ENCODE measurements at places on chromosomes 4 and X.

- no peak for DNase-seq
These were observed 1912.7 kb upstream of the TENM3 start for GRCh38 chr4:180330521-180330920.

GRCh38 chr4:155624478-155624877 lies 42.2 kb upstream of the GUCY1A1 start:
- DNase-seq: no peak

GRCh38 chrX:52995135-52995986 lies 37.0 kb upstream of the FAM156A start:
- DNase-seq: peak; percentile 74

DNA sequence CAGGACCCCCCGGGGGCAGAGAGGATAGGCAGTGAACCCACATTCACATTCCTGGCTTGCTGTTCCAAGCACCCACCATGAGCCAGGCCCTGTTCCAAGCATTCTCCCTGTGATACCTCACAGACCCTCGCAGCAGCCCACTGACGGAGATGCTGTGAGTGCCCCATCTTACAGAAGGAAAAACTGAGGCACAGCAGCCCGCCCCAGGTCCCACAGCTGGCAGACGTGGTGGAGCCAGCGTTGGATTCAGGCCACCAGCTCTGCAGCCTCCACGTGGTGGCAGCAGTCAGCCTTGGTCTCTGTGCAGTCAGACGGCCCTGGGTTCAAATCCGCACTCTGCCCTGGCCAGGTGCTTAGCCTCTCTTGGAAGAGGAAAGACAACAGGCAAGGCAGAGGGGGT lies 16.8 kb downstream of the MAN2B2 start:
- DNase-seq: no peak

DNA sequence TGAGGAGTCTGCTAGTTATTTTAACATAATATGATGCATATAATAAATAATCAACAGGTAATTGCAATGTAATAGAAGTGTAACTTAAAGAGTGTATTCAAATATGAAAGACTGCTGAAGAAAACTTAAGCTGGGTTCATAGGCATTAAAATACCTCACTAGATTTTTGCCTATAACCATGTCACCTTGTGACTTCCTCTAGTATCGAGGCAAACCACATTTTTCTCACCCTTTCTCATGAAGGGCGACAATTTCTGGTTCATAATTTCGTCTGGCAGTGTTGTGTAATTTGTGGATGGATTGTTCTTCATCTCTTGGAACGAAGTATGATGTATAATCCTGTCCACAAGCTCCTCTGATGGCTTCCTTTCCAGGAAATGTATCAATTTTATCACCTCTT lies 16.0 kb downstream of the SULT1E1 start:
- no peak for DNase-seq

- DNase-seq: no peak
These were observed 9.8 kb downstream of the LAMP2 start for GRCh38 chrX:120459309-120459708.

DNA sequence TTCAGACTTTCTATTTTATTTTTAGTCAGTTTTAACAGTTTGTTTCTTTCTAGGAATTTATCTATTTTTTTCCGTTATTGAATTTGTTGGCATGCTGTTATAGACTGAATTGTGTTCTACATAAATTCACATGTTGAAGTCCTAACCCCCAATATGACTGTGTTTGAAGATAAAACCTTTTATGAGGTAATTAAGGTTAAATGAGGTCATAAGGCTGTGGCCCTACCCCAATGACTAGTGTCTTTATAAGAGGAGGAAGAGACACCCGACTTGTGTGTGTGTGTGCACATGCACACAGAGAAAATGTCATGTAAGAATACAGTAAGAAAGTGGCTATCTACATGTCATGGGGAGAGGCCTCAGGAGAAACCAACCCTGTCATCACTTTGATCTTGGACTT lies 146.3 kb downstream of the BRWD3 start:
- no peak for DNase-seq

GRCh38 chr4:41927796-41928499 lies 7.3 kb upstream of the TMEM33 start:
- no peak for DNase-seq

DNA sequence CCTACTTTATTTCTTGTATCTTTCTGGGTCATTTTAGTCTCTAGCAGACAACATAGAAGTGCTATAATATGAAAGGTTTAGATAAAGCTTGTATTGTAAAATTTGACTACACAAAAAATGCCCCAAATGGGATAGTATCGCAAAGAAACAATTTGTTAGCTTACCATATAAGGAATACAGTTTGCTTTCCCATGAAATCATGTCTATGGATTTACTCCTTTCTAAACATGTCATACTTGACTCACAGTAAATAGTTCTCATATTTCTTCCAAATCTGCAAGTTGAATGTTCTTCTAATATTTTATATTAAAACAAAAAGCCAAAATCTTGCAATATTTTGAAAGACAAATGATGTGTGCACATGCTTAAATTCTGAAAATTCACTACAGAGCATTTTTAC lies 103.9 kb downstream of the PPA2 start:
- DNase-seq: no peak

GRCh38 chrX:41670112-41670511 lies 18.7 kb upstream of the GPR34 start:
- DNase-seq: no peak

DNA sequence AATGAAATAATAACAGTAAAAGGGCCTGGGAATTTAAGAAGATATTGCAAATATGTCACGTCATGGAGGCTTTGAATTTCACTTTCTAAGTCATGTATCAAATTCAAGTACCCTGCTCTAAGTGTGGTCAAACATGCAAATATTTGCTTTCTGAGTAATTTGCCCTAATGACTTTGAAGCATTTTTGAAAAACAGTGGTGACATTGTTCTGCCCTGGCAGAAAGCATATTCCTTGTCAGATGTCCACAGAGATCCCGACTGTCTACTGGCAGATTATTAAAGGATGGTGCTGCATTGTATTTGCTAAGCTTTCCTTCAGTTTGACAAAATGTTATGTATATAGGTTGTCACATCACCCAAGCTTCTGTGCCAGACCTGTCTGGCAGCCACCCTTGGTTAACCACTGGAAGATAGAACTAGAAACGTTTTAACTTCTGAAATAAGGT lies 92.5 kb downstream of the ANK2 start:
- DNase-seq: no peak

GRCh38 chr4:139668036-139668435 lies 2.4 kb downstream of the MGST2 start:
- DNase-seq: no peak

DNA sequence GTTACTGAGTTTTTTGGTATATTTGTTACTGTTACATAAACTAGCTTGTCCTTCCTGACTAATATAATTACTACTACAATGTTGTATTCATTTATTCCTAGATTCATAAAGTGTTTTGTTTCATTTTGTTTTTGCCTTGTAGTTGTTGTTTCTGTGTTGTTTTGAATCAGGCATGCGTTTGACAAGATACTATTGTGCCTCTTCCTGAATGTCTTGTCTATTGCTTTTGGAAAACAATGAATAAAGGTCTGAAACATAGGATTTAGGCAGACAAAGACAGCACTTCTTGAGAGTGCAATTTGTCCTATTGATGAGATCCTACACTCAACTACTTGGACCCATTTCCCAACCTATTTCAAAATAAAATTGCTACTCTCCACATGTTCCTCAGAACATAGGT lies 630.4 kb upstream of the BOD1L1 start:
- DNase-seq: no peak

DNA sequence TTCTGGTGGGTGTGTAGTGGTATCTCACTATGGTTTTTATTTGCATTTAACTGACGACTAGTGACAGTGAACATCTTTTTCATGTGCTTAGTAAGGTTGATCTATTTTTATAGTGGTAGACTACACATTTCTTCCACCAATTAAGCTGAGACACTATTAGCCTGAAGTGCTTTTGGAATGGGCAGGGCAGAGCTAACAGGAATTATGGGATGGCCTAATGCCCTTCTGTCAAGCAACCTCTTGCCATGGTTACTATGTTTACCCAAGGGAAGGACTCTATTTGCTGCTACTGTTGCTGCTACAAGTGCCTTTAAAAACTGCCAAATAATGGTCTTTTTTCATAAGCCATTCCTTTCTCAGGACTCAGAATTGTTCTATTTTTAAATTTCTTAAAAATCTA lies 676.7 kb upstream of the ACTRT1 start:
- no peak for DNase-seq

DNA sequence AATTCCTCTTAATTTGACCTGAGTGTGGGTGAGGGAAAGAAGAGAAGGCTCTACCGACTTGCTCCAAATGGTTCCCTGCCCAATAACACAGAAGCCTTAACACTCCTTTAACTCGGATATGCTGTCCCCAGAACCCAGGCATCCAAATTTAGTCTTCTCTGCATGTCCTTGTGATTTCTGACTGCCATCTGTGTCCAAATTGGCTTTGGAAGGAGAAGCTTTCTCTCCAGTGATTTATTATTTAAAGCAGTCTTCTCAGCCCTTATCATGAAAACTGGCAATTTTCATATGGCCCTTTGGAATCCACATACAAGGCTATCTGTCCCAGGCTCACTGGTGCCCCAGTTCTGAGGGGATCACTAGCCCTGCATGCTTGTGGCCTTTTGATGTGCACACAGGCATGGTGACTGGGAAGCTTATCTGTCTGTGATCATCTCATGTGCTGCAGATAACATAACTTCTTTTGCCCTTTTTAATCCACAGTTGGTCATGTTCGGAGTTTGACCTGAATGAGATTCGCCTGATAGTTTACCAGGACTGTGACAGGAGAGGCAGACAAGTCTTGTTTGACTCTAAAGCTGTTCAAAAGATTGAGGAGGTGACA lies 56.7 kb downstream of the FNIP2 start:
- no peak for DNase-seq

DNA sequence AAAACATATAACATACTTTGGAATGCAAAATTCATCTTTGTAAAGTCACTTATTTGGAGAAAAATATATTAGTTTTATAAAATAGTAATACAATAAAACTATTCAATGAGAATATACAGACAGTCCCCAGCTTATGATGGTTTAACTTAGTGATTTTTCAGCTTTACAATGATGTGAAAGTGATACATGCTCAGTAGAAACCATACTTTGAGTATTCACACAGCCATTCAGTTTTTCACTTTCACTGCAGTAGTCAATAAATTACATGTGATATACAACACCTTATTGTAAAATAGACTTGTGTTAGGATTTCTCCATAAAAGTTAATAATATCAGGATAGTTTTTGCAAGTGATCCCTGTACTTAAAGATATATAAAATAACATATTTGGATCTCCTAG lies 436.0 kb downstream of the CENPC start:
- no peak for DNase-seq

DNA sequence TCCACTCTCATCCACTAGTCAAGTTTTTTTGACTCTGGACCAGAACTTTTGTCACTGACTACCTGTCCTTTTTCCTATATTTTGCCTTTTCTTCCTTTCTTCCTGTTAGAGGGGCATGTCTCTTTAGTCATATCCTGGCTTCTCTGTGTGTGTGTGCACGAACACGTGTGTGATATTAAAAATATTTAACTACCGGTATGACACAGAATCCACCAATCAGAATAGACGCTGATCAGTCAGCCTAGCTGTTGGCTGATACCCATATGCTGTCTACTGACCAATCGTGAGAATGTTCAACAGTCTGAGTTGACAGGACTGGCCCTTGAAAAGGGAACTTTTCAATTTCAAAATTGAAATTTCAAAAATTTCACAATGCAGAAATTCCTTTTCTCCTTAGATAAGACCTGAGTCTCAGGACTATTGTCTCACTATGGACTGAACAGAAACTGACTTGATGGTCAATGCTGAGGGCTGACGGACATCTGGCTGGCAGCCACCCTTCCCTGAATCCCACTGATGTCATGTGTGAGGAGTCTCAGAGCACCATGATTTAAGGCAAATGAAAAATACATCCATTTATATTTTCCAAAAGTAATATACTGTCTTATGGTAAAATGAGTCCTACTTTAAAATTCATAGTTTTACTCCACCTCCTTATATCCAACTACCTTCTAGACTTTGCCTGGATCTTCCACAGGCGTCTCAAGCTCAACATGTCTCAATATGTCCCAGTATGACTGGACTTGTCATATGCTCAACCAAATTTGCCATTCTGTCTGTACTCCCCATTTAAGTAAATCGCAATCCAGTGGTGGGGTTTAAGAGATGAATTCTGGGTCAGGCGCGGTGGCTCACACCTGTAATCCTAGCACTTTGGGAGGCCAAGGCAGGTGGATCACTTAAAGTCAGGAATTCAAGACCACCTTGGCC lies 78.0 kb downstream of the CHRNA9 start:
- DNase-seq: no peak

DNA sequence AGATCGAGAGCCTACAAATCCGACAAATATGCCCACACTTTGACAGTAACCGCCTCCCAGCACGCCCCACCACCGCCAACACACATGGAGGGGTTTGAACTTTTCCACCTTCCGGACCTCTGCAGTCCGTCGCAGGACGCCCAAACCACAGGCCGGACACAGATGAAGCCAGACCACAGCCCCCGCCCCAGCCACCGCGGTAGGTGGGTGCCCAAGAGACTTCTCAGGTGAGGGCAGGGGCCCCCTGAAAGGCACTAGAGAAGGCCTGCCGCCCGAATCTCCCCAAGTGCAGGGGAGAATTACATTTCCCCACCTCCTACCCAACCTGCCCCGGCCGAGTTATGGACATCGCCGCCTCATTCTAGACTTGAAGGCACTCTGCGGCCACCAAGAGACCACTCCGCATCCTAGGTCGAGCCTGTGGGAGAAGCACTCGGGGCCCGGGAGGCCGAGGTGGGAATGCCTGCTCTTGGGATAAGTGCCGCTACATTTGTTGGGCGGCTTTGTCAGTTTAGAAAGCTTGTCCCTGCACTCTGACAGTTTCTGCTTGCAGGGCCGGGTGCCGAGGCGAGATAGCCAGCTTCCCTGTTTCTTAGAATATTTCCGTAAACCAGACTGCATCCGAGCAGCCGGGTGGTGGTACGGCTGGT lies 21.5 kb downstream of the HAND2 start:
- no peak for DNase-seq

- DNase-seq: peak; percentile 15
These were observed 21.1 kb downstream of the PDE6B start for GRCh38 chr4:646460-646859.

- DNase-seq: no peak
These were observed at the start of gene EPHA5 for GRCh38 chr4:65670331-65671031. EPHA5 (minus strand) TSS chr4:65670489; CDS start chr4:65669742, 747 bp downstream.

GRCh38 chr4:98604723-98605122 lies 53.7 kb downstream of the TSPAN5 start:
- DNase-seq: no peak
